Activated CD4-positive, alpha-beta T cell treated with anti-CD3 and anti-CD28 coated beads, Interleukin-2, amount 50 U/mL, for 16 hours (primary cell): ENCODE measurements at places on chromosomes 6 and 20.

GRCh38 chr6:71387179-71387578 lies 98.6 kb downstream of the OGFRL1 start:
- no peak for DNase-seq

GRCh38 chr20:50336661-50337060 lies 146.0 kb downstream of the CEBPB start:
- no peak for DNase-seq

- no peak for DNase-seq
These were observed 26.7 kb upstream of the YWHAB start for GRCh38 chr20:44858606-44859360.

GRCh38 chr6:8084586-8084985 lies 17.8 kb downstream of the EEF1E1 start:
- DNase-seq, result no peak

- no peak for DNase-seq
These were observed 59.7 kb downstream of the YTHDF1 start for GRCh38 chr20:63156221-63156671.

DNA sequence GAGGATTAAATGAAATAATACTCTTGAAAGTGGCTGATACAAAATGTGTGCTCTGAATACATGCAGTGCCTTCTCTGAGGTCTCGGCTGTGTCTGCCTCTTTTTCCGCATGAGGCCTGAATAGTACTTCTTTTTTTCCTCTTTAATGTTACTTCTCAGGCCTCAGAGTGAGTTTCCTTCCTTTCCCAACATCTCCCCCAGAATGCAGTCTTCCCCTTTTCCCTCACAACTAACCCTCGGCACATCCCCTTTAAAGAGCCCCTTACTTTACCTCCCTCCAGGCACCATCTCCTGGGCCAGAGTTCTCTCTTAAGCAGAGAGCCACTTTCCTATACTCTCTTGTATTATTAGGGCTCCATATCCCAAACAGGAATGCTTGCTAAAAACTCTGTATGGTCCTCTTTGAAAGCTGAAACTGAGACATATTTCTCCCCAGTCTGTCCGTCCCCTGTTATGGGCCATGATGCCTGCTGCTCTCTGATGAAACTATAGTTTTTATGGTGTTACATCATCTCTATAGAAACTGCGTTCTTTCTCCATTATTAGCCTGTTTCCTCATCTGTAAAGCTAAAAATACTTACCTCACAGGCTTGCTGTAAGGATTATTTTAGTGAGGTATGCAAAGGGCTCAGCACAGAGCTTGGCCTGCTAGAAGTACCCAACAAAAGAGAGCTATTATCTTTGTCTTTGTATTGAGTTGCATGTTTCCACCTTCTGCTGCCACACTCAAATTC lies 2.3 kb downstream of the PLAGL2 start:
- no peak for DNase-seq

GRCh38 chr6:119501798-119502483 lies 152.4 kb upstream of the MAN1A1 start:
- no peak for DNase-seq

DNA sequence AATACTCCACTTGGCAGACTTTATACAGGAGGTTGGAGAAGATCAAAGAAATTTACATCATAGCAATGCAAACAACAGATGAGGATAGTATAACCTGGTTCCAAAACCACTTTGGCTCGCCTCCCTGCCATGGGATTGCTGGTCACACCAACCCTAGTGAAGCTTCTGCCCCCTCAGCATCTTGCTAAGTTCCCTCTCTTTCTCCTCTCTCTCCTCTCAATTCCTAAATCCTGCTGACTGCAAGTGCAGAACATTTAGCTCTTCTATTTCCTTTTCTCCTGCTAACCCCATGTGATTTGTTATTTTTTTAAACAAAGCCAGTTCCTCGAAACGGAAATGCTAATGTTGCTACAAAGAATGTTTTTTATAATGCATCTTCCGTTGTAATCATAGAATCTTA lies 50.3 kb upstream of the LY86 start:
- no peak for DNase-seq

- DNase-seq, result peak; percentile 69
These were observed 111.9 kb upstream of the GGTLC1 start for GRCh38 chr20:24100370-24101011.

GRCh38 chr6:129717277-129717676 lies 7.3 kb upstream of the ARHGAP18 start:
- DNase-seq, result no peak

DNA sequence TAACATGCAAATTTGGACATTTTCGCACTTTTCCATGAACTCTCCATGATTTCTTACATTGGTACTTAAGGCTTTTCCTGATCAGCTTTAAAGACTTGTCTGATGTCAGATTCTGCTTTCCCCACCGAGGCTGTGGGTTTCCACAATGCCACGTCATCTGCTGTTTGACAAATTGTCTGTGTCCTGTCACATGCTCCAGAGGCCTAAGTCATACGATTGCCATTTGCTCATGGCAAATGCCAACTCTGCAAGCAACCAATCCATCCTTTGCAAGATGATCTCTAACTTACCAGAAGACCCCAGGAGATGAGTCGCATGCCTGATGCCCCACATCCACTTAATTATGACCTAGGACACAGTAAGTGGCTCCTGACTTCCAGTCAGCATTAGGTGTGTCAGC lies 556.5 kb downstream of the BMP2 start:
- no peak for DNase-seq

GRCh38 chr6:93789532-93789931 lies 370.2 kb upstream of the EPHA7 start:
- DNase-seq, result no peak

- DNase-seq, result no peak
These were observed 24.6 kb downstream of the RIMS4 start for GRCh38 chr20:44785768-44786167.

GRCh38 chr6:168528474-168529095 lies 87.6 kb downstream of the SMOC2 start:
- DNase-seq, result no peak

DNA sequence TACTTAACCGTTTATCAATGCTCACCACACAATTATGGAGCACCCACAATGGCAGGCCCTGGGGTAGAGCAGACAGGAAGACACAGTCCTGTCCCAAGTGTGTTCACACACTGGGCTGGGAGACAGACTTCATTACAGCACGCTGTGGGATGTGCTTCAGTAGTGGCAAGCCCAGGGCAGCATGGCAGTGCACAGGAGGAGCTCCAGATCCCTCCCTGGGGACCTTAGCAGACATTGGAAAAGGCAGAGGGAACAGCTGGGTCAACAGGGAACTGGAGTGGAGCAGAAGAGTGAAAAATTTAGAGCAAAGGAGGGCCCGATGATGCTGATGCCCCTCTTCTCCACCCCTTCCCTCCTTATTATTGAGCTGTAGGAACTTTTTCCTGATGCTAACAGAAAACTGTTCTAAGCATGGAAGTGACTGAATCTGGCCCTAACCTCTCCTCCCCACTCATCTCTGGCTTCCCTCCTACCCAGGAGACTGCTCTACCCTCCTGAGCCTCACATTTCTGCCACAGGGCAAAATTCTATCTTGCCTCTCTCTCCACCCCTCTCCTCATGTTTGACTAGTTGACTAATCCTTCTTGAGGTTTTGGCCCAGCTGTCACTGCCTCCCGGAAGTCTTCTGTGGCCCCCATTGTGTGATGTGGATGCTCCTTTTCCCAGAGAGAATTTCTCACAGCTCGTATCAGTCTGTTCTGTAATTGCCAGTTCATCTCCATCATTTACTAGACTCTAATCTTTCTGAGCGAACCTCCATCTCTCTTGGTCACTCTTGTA lies 41.3 kb upstream of the NOP56 start:
- DNase-seq, result no peak

GRCh38 chr6:112416866-112417265 lies 69.7 kb downstream of the RFPL4B start:
- DNase-seq, result no peak

GRCh38 chr6:3766214-3766613 lies 14.7 kb upstream of the PXDC1 start:
- DNase-seq, result no peak

GRCh38 chr20:39534846-39535245 lies 572.7 kb downstream of the DHX35 start:
- no peak for DNase-seq

DNA sequence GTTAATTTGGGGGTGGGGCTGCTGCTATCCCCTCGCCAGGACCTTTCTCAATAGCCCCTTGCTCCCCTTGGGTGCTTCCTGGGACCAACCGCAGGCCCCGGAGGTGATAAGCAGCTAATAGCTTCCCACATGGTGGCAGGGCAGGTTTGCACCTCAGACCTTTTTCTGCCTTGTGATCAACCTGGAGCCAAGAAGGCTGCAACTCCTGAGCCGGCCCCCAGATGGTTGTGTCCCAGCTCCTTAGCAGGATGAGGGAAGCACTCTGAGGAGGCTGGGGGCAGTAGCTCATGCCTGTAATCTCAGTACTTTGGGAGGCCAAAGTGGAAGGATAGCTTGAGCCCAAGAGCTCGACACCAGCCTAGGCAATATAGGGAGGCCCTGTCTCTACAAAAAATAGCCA lies 85.5 kb downstream of the BMP7 start:
- no peak for DNase-seq

DNA sequence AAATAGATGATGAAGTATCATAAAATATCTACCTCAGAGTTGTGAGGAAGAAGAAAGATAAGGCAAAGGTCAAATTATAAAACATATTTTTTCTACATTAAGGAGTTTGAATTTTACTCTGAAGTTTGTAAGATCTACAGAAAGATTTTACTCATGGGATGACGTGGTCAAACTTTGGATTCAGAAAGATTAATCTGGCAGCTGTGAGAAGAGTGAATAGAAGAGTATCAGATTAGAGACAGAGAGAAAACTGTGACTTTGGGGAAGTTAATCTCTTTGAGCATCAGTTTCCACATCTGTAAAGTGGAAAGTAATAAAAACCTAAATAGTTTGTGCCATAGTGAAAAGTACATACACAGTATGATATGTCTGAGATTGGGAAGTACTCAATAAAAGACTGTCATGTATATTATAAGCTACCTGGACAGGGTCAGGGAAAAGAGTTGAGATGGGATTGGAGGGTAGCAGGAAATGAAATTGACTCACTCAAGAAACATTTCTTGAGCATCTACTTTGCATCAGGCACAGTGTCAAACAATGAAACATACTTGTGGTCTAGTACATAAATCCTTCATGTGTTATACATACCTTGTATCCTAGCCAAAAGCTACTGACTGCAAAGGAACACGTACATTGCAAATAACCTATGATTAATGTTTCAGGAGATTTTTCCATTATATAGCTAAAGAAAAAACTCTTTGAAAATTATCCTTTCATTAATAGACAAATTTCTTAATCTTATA lies 222.1 kb downstream of the TMEM200A start:
- DNase-seq, result no peak

GRCh38 chr6:7559651-7560385 lies 18.3 kb downstream of the DSP start:
- DNase-seq, result no peak
